ENCODE measurements at places on chromosomes 2 and 18.

DNA sequence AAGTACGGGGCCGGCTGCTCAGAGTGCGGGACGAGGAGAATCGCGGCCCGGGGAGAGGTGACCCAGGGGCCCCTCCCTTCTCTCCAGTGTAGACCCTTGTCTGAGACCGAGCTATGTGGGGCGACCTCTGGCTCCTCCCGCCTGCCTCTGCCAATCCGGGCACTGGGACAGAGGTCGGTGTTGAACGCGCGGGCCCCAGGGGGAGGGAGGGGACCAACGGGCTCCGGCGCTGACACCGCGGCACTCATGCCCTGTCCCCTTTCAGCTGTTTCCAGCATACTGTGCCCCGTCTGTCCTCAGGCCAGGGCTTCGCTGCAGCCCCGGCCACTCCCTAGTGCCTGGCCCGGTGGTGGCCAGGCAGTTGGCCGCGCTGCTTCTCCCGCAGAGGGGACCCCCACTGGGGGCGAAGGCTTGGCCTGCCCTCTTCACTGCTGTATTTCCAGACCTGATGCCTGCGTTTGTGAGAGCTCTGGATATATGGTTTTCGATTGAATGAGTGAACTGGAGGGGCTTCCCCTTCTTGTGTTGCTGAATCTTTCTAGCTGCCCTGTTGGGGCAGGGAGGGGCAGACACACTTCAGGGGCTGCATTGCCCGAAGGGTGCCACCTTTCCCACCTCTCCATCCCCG lies 809 bp downstream of the DBI start:
- no peak for DNase-seq

- no peak for DNase-seq
These were observed 867 bp downstream of the RBBP8 start for GRCh38 chr18:22933966-22934423.

DNA sequence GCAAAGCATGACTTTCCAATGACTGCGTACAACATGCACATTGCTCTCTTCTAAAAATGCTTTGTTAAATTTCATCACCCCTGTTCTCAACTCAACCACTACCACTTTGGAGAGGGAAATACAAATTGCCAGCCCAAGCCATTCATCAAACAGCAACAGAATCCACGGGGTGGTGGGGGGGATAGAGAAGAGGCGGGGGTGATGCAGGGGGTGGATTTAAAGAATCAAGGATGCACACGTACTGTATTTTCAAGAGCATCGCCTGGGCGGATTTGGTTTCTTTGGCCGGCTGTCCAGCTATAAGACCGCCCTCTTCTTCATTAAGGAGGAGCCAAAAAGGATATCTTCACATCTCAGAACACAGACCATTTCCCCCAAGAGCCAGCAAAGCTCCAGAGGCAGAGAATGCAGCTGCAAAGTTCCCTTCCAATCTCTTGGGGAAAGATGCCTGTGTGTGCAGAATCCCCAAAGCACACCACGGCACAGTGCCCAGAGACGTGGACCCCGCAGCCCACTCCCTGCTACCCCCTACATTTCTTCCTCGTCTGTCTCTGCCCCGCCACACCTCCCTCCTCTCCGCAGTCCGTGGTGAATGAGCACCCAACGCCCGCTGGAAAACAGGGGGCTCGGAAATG lies 977 bp downstream of the SLC8A1 start:
- no peak for DNase-seq

GRCh38 chr2:18829251-18829902 lies 240.0 kb upstream of the NT5C1B start:
- DNase-seq = no peak

DNA sequence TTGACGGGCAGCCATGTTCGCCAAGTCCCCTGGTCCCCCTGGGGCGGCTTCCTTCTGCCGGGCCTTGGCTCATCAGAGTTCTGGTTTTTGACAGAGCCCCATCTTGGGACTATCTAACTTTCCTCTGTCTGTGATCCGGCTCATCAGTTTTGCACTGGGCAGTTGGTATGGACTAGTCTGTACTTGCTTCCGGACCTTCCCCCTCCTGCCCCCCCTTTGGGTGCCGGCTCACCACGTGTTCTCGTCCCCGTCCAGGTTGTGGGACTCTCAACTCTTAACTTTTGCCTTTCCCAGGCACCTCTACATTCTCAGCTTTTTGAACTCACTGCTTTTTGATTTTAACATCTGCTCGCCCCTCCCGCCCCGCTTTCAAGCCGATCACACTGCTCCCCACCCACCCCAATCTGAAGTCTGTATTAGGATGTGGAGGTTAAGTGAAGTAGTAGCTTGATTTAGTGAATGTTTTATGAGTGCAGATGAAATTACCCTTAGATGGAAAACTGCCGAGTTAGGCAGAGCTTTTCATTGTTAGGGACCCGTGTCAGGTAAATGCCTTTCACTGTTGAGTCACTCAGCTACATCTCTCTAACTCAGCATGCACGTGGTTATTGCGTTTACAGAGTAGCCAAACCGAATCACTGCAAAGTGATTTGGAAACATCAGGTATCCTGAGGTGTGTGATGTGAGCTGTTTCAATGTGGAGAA lies 874 bp downstream of the WDR43 start:
- no peak for DNase-seq

- no peak for DNase-seq
These were observed 13.7 kb downstream of the HYCC2 start for GRCh38 chr2:201057715-201058248.

DNA sequence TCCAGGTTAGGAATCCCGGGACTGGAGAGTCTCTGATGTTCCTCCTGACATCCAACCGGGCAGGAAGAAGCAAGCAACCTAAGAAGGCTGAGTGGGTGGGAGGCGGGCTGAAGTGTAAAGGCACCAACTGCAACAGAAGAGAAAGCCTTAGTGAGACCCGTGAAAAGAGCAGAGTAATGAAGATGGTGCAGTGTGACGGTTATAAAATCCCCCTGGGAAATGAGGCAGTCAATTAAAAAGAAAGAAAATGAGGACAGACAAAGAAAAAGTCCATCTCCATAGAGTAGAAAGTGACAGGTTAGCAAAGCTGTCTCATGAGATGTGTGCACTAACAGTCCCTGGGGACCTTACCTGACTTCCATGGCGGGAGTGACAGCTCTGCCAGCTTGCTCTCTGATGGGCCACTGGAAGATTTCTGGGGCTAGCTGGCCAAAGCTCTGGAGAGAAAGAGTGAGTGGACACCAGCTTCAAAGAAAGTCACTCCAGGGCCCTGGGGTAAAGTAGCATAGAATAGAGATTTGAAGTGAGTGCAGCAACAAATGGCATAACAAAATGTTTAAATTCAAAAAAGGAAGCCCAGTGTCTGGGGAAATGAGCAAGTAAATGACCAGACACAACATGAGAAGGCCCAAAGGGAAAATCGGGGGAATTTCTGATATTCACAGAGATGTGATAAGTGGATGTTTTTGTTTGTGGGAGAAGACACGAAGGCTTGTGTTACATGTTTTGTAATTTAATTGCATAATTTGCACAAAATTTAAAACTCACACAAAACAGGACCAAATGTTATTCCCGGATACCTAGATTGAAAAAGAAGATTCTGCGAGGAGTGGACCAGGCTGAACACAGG lies 44.1 kb upstream of the IGFBP2 start:
- no peak for DNase-seq

DNA sequence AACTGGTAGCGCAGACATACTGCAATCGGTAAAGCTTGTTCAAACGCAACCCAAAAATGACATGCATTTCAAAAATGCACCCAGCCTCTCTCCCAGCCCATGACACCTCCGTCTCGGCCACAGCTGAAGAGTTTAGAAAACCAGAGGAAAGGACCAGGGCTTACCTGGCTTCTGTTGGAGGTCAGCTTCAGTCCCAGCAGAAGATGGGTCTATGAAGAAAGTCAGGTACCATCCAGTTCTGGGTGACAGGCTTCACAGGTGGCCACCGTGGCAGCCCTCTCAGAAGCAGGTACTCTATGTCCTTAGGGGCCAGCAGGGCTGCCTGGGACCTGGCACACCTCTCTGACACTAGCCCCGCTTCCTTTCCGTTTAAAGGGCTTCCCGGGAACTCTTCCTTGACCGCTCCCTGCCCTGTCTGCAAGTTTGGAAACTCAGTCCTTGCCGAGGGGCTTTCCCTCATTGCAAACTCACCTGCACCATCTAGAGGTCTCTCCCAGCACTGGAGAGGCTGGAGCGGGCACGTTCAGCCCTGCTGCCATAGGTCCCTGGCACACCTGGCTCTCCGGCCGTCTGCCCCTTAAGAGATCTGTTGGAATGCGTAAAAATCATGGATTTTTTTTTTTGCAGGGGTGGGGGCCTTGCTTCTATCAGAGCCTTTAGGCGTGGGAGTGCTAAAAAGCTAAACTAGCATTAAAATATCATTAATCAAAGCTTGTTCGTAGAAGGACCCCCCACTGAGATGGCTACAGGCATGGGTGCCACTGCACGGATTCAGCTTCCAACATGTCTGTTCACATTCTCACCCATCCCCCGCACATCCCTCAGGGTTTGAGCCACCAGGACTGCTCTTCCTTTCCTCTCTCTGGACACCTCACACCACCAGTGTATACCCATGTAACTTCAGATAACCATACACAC lies at the start of gene EDAR:
Gene EDAR, minus strand, starts transcription at position 425 of the 918 bp plus-strand sequence. CDS start 58,206 bp downstream, outside the sequence.
- DNase-seq = no peak

DNA sequence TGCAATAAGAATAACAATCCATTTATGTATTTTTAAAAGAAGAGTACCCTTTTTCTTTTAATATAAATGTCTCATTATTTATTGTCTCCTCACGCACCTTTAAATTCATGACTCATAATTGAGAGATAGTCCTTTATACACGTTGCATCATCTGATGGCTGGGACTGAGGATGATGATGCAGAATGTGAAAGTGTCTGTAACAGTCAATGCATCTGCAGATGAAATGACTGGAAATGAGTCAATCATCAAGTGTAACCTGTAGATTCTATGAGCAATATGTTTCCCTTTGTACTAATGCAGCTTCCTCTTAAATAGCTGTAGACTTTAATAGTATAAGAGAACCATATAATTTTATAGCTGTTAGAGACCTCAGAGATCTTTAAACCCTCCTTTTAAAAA lies 26.1 kb upstream of the SYT4 start:
- DNase-seq = no peak

DNA sequence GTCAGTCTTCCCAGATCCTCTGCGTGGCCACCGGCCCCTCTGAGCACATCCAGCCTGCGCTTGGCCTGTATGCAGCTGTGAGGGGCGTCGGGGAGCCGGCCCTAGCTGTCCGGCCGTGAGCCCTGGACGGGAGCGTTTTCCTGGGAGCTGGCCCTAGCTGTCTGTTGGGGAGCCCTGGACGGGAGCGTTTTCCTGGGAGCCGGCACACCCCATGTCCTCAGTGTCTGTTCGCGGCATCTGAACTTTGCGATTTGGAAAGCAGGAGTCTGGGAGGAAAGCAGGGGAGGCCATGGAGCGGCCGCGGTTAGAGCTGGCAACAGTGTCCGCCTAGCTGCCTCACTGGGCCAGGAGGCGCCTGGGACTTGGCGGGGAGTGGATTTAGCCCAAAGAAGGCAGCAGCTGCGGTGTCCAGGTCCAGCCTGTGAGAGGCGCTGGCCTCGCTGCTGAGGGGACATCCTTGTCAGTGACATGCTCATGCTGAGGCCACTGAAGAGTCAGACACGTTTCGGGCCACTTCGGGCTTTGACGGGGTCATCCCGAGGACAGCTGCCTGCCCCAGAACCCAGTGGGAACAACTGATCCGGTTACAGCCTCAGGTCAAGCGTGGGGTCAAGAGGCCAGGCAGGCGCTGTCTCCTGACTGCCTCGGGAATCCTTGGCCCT lies 75.8 kb downstream of the KCNG2 start:
- DNase-seq = no peak

DNA sequence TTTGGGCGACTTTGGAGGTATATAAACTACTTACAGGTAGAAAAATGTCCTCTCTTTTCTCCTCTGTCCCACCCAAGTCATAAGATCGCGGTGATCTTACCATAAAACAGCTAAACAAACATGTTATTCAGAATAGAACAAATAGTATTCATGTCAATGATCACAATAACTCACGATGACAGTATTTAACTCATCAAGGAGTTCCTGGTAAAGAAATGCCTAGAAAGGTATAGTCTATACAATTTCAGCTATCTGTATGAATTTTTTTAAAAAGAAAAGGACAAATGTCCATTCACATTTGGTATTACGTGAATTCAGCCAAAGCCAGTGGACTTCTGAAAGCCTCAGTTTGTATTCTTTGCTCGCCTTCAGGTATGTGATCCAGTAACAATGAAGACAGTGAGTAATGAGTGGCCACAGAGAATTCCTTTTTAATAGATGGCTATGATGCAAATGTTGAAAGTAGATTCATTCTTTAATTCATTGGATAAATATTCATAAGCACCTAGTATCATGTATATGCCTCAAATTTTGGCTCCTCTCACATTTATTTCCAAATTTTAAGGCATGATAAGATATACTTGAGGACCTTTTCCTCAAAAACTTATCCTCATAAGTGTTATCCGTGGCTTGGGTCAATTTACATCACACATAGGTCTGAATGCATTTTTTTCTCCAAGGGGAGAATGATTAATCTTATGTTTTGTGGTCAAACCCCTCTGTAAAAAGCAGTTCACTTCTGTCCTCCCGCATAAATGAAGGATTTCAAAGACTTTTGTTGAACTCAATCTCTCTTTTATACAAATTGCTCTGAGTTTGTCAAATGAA lies 20.3 kb downstream of the ABCB11 start:
- no peak for DNase-seq

DNA sequence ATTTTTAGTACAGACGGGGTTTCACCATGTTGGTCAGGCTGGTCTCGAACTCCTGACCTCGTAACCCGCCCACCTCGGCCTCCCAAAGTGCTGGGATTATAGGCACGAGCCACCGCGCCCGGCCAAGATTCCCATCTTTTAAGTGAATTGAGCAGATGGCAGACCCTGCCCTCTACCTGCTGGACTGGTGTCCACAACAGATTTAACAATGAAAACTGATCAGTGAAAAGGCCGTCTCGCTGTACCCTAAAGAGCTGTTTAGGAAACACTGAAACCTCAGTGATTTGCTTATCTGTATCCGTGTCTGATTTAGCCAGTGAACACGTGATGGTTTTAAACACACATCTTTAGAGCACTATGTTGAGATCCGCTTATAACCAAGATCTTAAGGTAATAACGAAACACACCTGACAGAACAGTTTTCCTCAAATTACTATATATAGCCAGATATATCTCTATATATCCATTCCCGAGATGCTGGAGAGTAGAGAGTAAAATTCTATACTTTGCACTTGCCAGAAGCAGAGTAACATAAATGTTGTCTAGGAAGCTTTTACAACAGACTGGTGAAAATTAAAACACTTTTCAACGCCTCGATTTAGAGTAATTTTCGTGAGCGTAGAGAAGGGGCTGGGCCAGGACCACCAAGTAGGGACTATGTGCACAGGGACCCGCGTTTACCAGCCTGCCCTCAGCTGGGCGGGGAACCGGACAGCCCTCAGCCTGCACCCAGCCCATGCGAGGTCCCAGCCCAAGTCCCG lies 594 bp downstream of the FAM161A start:
- DNase-seq = no peak

DNA sequence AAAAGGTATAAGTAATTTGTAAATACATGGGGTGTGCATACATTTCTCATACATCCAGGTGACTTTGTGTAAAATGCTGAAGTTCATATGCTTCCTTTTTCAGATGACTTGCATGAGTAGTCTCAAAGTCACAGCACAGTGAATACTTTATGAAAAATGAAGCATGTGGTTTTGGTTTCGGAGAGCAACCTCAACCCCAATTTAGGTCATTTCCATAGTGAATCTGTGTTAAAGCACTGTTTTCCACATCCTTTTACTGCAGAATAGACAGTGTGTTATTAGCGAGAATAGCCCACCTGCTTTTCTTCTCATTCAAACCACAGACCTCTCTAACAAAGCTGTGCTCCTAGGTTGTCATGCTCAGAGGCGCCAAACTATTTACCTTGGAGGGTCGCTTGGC lies 204.4 kb upstream of the RASGRP3 start:
- no peak for DNase-seq

GRCh38 chr2:72848436-72849137 lies 22.8 kb upstream of the EXOC6B start:
- no peak for DNase-seq

Measured in NCI-H2107 (cell line).